ENCODE measurements at places on chromosomes 6 and 20.

GRCh38 chr6:164037171-164037870, 622.8 kb downstream of the QKI start:
- no peak for DNase-seq

DNA sequence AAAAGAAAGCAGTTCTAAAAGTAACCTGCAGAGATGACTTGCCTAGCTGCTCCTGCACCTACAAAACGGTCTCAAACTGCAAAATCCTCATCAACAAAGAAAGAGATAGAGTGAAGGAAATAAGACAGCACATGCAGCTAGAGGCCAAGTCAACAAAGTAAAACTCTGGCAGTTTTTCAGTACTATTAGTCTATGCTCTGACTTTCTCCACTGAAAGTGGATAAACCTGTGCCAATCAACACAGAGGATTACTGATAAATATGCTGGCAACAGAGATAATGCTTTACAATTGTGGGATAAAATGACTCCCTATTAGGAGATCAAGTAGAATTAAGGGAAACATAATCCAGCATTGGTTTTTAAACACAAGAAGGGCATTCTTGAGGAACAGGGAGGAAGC, 13.4 kb downstream of the KIAA0319 start:
- no peak for DNase-seq

DNA sequence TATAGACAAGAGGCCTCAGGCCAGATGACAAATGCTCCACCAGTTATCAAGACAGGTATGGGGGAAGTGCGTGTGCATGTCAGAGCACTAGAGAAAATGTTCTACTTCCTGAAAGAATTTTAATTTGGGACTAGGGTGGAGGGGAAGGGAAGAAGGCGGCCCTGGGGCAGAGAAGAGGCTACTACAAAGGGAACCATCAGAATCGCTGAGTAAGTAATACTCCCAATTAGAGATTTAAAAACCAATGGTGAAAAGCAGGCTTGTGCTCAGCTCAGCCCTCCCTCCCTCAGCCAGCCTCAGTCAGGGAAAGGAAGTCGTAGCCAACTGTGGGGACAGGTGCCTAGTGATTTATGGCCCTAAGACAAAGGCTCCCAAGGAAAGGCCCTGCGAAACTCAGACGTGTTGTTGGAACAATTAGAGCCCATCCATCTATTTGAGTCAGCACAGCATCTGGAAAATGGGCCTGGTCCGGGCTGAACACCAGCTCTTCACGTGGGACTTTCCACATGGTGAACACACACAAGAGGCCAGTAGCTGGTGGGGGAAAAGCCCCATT, 15.0 kb upstream of the MAFB start:
- DNase-seq: no peak

DNA sequence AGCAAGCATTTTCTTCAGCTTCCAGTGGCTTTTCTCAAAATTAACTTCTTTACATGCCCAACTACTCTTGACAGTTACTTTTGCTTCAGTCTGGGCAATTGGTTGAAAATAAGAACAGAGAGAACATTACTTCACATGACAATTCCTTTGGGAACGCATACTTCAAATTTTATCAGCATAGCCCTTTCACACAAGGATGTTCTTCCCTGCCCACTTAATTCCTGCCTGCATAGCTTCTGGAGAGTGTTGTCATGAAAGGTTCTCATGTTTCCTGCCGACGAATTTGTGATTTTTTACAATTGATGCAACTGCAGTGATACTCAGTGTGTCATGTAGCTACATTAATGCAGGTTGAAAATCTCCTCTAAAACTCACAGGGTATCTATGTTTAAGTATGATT, 22.0 kb upstream of the SNRNP48 start:
- DNase-seq: no peak

DNA sequence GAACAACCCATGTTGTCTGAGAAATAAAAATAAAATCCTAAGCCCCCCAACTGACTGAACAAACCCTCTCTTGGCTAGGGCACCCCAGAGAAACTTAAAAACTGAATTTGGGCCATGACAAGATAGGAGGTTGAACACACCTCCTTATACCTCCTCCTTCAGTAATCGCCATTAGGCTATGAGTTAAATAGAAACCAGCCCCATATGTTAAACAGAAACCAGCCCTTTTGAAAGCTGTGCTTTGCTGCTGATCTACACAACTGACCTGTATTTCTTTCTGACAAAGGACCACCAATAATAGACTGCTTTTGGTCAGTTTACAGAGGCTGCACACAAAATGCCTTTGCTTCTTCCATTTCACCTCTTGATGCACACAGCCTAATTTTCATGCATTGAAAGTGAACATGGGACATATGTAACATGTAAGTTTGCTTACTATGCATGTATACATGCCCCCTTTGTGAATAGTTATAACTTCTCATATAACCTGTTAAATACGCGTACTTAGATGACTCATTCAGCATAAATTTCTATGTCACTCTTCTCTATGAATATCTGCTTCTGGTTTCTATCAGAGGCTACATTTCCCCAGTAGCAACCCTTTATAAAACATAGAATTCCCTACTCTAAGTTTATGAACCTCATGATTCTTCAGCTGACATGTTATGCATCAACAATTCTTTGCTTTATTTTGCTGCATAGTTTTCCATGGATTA, 462.9 kb downstream of the COL12A1 start:
- no peak for DNase-seq

DNA sequence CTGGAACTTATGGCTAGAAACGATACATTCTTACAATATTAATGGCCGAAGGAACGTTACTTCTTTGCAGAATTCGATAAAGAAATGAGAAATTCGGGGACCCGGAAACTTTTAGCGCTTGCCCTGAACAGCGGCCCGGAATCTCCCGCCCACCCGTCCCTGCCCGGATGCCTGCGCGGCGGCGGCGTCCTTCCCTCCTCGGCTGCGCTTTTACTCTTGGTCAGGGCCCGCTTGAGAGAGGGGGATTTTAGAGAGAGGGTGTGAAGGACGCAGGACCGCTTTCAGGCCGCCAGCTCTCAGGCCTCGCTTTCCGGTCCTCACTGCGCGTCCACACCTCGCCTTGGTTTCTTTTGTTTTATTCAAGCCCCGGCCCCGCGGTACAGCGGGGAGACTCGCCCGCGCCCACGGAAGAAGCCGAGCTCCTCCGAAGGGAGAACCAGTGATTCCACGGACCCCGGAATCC, 243.7 kb downstream of the ARID1B start:
- DNase-seq: no peak

- no peak for DNase-seq
Observed at GRCh38 chr20:61733891-61734732, 331.6 kb downstream of the TAF4 start.

- no peak for DNase-seq
Observed at GRCh38 chr6:136744889-136745288, 47.4 kb downstream of the MAP3K5 start.

- DNase-seq: no peak
Observed at GRCh38 chr6:108589244-108589791, 28.6 kb downstream of the FOXO3 start.

DNA sequence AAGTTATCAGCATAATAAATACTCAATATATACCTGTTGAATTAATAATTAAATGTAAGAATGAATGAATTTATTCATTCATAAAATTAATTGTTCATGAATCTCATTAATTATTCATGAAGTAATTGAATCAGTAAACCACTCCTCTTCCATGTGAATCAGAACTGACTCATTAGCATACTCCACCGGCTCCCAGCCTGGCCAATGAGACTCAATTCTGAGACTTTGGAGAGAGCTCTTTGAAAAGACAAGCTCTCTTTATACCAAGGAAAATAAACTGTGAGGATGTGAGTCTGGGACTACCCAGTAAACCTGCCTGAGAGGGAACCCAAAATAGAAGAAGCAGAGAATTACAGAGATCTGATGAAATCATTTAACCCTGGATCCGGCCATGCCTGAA, 8.4 kb upstream of the SLC2A10 start:
- no peak for DNase-seq

DNA sequence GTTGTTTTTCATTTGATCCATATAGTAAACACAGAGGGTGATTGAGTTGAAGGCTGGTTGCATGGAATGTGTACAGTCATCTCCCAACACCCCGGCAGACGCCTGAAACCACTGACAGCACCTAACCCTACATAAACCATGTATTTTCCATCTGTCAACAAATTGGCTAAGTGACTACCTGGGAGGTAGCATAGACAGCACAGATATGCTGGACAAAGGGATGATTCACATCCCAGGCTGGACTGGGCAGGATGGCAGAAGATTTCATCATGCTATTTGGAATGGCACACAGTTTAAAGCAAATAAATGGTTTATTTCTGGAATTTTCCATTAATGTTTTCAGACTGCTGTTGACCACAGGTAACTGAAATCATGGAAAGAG, 4.4 kb upstream of the VIP start:
- DNase-seq: no peak

DNA sequence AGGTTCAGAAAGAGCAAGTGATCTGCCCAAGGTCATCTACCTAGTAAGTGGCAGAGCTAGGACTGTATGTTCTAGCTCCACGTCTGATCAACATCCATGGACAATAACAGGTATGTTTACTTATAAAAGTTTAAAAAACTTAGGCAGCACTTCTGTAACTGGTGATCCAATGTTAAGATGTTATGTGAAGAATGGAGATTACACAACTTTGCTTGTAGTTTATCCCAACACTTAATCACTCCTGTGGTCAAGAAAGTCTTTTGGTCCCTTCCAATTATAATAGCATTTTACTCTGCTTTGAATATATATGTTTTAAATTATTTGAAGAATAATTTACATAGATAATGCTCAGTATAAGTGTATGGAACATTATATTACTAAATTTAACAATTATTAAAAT, 4.8 kb downstream of the FBXO30 start:
- no peak for DNase-seq

- DNase-seq: no peak
Observed at GRCh38 chr6:24529985-24530384, 35.2 kb downstream of the ALDH5A1 start.

GRCh38 chr20:3081641-3082040, 2.9 kb downstream of the AVP start:
- no peak for DNase-seq

DNA sequence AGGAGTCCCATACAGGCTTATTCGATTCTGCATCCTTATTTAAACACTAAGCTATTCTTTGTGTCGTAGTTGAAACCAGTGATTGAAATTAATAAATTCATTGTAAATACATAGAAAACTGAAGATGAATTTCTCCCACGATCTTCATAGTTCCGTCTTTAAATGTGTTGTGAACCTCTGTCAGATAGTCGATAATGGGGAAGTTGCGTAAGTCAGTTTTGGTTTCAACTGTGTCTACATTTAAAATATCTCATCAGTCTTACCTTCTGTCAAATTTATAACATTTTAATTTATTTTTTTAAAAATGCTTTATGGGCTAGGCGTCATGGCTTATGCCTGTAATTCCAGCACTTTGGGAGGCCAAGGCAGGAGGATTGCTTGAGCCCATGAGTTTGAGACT, 12.7 kb downstream of the STX11 start:
- DNase-seq: no peak

- no peak for DNase-seq
Observed at GRCh38 chr6:227074-227782, 65.1 kb upstream of the DUSP22 start.

GRCh38 chr6:125987026-125987617, 782 bp downstream of the TRMT11 start:
- DNase-seq: no peak

DNA sequence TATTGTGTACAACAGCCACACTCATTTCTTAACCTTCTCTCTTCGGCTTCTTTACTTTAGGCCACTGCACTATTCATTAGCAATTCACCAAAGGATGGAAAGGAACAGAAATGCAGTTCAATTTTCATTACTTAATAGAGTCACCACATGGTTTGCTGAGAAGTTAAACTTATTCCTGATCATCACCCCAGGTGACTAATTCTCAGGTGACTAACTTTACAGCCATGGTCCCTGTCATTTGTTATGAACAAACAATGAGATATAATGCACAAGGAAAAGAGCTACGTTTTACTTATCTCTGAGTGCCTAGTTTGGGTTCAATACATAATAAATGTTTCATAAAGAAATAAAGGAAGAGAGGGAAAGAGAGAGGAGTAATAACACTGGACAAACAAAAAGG, 45.8 kb upstream of the DST start:
- DNase-seq: no peak

DNA sequence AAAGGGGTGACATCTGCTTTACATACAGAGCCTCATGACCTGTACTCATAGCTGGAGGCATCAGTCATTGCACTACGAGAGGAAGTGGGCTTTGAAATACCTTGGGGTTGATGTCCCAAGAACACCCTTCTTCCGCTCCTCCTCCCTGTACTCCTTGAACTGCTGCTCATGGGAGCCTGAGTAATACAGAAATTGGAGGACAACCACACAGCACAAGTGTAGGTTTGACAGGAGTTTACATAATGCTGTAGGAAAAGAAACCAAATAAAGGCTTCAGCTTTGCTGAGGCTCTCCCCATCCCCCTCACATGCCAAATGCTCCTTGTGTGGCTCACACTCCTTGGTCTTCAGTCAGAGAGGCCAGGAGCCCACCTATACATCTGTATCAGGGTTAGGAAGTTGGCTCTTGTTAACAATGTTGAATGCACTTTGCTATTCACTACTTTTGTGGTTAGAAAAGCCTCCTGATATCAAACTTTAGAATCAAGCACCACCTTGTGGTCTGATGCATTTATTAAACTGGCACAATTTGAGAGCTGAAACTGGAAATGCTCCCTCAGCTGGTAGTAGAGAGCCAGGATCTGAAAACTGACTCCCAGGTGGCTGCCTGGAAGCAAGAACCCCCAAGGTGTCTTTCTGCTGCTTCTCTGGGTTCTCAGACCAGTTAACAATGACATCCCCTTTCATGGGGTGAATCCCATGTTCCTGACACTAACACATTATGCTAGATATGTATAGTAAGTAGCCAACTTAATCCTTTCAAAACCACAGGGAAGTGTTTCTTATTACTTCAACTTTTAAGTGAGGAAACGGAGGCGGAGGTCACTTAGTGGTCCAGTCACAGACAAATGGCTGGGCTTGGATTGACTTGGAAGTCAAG, 56.2 kb upstream of the EDN1 start:
- DNase-seq: no peak

DNA sequence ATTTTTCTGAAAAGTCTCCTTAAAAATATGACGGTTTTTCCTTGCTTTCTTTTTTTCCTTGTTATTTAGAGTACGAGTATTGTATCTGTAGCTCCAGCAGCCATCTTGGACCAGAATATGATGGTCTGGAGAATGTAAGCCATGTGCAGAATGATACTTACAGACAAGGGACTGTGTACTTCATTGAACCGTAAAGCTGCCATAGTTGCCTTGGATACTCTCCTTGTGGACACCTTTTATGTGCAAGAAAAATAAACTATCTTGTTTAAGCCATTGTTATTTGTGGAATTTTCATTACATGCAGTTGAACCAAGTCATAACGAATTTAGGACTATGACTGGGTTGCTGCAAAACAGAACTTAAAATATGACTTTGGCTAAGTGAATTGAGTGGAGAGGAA, 485.8 kb upstream of the CITED2 start:
- DNase-seq: no peak

GRCh38 chr6:18976091-18976490, 588.9 kb downstream of the RNF144B start:
- DNase-seq: no peak

DNA sequence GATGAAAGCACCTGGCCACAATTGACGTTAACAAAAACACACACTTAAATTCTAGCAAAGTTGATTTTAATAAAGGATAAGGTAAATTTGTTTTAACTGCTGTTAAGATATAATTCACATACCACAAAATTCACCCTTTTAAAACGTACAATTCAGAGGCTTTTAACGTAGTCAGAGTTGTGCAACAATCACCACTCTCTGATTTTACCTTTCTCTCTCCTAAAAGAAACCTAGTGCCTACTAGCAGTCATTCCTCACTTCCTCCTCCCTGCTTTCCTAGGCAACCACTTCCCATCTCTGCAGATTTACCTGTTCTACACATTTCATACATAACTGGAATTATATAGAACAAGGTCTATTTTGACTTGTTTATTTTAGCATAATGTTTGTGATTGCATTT, 58.9 kb downstream of the PTPRK start:
- DNase-seq: no peak
